ENCODE measurements at places on chromosomes 4 and X. TPM values are rescaled to one million over a fixed set of nuclear protein-coding genes. Genes with fewer than 3 reads are reported as not detected.

Gene DNAAF6
- not detected for total RNA-seq

Gene GAR1
- 45.9 TPM for total RNA-seq

Gene MTMR1
- 17.3 TPM for total RNA-seq

Gene RRAGB
- 10.6 TPM for total RNA-seq

Gene IL21
- not detected for total RNA-seq

Gene PIR
- 54.6 TPM for total RNA-seq

Gene GABRQ
- 0.20 TPM for total RNA-seq

Gene SPP1
- 162 TPM for total RNA-seq

Gene TLR10
- 0.03 TPM for total RNA-seq
